ENCODE measurements at places on chromosomes 11 and 22.

DNA sequence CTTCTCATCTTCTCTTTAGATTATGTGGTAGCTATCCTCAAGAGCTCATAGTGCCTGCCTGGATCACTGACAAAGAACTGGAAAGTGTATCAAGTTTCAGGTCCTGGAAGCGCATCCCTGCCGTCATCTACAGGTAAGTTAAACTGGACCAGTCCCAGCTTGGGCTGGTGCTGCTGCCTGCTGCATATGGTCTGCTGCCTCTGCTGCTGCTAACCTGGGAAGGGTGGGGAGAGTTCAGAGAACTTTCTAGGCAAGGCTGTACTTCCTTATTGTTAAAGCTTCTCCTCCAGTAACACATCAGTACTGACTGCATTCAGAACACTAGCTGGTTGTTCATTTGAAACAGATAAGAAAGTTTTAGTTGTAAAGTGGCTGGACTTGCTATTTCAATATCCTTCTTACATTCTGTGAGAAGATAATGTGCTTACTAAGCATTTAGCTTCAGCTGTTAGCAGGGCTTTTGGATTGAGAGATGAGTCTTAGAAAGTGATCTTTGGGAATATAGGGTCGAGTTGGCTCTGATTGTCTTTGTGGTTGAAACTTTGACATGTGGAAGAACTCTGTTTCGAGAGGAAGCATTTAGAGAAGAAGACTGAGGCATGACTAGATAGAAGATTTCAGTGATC, 77.3 kb upstream of the HORMAD2 start:
- no peak for DNase-seq

GRCh38 chr22:43555561-43556515, 144.0 kb downstream of the MPPED1 start:
- no peak for DNase-seq

- no peak for DNase-seq
These were observed 61.9 kb downstream of the CTSC start for GRCh38 chr11:88275636-88276035.

DNA sequence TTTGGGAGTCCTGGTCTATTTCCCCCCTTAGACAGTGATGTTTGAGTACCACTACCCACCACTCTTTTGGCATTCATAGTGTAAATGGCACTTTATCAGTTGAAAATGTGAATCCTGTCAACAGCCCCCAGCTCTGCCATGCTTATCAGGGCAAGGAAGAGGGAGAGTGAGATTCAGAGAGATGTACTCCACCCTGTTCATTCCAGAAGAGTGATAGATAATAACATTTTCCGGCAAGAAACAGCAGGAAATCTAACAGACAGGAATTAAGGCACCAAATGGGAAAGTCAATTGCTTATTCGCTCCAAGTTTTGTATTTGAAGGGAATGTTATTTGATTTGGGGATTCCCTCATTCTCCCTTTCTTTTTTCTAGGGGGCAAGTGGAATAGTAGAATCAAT, 681.9 kb downstream of the NTM start:
- DNase-seq: no peak

DNA sequence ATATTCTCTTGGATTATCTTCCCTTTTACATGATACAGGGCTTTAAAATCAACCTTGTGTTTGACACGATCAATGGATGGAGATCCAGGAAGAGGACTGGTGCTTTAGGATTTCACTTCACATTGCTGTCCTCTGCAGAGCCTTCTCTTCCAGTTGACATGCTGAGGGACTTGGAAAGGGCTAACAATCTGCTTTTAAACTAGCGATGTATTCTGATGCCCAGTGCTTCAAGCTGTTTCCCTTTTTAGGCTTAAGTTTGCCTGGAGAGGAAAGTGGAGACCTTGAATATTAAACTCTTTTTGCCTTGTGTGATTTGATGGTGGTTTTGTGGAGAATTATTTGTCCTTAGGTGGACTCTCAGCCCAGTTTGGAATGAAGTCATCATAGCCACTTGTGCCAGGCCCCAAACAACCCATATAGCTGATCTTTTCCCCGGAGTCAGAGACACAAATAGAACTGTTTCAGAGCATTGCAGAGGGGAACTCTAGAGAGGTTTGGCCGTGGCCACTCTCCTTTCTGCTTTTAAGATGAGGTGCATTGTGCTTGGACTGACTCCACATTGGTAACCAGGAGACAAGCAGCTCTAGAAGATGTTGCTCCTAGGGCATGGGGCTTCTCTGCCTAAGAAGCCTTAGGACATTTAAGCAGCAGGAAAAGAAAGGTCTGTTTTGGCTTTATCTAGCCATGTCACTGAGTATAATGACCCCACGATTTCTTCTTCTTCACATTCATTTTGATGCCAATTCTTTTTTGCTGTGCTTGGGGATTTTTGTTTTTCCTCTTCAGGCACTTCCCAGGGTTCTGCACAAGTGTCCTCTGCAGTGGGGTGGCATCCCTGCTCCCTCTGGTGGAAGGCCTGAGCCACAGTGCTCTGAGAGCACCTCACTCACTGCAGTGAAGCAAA, 152.8 kb downstream of the NCAM1 start:
- DNase-seq: no peak

GRCh38 chr22:23325183-23325582, 144.9 kb downstream of the BCR start:
- DNase-seq: peak; percentile 8

GRCh38 chr11:2297623-2298030, 4.1 kb downstream of the C11orf21 start:
- no peak for DNase-seq

GRCh38 chr11:81071606-81072005, 1630.8 kb upstream of the TENM4 start:
- no peak for DNase-seq

DNA sequence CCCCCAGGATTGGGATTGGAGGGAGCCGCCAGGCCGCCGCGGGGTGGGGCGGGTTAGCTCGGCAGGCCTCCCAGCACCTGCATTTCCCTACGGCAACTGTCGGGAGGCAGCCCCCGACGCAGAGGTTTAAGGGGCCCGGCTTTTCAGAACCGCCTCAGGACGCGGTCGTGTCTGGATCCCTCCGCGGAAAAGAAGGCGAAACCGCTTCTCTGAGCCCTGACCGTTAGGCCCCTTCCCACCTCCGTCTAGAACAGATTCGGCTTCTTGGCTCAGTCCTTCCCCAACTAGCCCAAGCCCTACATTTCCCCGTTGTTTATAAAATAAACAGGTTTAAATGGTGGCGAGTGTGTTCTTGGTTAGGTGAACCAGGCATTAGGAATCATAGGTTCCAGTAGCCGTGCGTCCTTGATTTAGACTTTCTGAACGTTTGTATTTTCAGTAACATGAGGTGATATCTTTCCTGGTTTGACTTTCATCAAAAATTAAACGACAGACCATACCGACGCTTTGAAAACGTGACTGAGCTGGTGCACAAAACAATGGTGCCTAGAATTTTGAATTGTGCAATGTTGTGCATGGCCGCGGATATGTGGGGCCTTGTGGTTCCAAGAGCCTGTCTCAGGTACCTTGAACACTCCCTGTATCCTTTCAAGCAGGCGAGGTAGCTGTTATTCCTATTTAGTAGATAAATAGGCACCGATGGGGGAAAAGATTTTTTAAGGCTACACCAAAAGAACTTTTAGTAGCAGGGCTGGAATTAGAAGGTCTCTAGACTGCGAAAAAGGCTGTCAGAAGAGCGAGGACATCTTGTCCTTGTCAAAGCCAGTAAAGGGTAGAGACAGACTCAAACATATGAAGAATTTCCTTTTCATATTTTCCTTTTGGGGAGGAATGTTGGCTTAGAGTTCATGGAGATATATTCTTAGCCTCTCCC, 1.2 kb upstream of the HSPA8 start:
- DNase-seq: no peak

DNA sequence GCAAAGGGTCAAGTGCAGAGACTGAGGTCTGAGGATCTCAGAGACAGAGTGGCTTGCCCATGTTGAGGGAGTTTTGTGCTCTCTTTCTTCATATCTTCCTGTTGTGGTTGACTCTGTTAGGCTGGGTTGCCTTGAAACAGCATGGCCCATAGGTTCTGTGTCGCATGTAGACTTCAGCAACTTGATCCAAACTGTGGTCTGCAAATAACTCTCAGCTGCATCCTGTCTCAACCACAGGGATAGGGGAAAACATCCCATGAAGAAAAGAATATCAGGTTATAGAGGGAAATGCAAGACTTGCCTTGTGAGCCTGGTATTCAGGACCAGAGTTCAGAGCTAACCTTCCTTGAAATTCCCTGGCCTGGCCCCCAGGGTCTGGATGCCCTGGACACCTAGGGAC, 69.4 kb downstream of the FLI1 start:
- DNase-seq: no peak

DNA sequence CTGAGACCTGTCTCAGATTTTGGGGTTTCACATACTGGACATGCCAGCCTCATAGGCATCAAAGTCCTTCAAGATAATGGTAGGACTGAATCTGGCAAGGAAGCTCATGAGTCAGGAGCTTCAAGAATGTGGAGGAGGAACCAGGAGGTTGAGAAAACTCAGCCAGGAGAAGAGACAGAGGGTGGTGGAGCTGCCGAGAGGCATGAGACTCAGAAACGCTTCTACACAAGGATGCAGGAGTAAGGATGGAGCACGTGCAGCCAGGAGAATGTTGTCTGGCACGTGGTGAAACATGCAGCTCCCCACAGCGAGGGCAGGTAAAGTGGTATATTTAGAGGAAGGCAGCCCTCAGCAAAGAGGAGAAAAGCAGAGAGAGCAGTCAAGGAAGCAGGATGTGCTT, 148.7 kb upstream of the ISX start:
- DNase-seq: no peak

- DNase-seq: no peak
These were observed 251.8 kb downstream of the TENM4 start for GRCh38 chr11:79189055-79189454.

DNA sequence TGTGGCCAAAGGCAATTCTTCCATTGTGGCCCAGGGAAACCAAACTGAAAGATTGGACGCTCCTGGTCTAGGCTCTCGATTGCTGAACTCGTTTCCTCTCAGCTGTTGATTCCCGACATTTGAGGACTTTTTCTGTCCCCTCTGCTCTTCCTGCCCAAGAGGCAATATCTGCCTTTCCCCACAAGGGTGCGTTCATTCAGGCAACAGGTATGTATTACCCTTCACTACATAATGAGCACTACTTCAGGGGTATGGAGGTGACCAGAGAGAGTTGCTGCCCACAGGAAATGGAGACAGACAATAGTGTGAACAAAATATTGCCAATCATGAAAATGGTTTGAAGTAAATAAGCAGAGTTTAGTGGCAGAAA, 8.2 kb downstream of the PTH start:
- peak; percentile 25 for DNase-seq

DNA sequence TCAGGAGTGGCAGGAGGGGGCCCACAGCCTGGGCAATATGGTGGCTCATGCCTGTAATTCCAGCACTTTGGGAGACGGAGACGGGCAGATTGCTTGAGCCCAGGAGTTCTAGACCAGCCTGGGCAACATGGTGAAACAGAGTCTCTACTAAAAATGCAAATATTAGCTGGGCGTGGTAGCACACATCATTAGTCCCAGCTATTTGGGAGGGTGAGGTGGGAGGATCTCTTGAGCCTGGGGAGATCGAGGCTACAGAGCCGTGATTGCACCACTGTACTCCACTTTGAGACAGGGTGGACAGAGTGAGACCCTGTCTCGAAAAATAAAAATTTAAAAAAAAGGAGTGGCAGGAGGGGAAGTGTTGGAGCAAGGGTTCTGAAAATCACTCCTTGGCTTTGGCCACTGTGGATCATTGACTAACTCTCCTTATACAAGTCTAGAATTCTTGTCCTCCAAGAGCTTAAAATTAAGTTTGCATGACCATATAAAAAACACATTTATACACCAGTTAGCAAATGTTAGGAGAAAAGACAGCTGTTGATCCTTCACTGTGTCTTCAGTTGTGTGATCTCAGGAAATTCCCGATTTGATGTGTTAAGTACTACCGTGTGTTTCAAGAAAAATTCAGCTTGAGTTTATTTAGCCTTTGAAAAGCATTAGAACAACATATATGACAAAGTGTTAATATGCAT, 2.3 kb upstream of the WEE1 start:
- no peak for DNase-seq

- no peak for DNase-seq
These were observed 169.9 kb downstream of the CTTN start for GRCh38 chr11:70568035-70568813.

GRCh38 chr11:71454470-71455113, 1.6 kb downstream of the NADSYN1 start:
- no peak for DNase-seq

DNA sequence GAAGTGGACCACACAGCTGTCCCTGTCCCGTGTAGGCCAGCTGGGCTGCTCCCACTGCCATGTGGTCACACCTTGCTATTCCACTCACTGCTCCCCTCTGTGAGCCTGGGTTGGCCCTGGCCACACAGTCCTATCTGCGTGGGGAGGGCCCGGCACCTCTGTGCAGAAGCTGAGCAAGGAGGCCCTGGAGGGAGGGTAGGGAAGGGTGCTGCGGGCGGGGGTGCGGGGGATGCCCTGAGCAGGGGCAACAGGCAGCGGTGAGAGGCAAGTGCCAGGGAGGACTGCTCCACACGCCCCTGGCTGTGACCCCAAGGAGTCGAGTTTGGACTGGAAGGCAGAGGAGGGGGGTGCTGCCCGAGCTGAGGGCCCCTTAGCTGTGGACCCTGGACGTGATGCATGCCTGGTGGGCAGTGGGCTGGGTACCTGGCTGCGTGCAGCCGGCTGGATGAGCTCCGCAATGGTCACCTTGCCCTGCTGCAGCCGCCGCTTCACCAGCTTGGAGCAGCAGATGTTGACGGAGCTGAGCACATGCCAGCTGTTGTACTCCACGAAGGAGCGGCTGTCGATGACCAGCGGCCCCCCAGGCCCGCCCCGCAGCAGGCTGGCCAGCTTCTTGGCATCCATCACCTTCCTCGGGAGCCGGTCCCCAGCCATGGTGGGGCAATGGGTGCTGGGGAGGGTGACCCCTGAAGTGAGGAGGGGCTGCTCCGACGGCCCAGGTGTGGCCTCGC, 6.7 kb downstream of the DUSP8 start:
- no peak for DNase-seq

GRCh38 chr11:101745756-101746155, 161.9 kb upstream of the TRPC6 start:
- no peak for DNase-seq

- DNase-seq: no peak
These were observed 57.7 kb upstream of the CARD18 start for GRCh38 chr11:105197071-105197815.

DNA sequence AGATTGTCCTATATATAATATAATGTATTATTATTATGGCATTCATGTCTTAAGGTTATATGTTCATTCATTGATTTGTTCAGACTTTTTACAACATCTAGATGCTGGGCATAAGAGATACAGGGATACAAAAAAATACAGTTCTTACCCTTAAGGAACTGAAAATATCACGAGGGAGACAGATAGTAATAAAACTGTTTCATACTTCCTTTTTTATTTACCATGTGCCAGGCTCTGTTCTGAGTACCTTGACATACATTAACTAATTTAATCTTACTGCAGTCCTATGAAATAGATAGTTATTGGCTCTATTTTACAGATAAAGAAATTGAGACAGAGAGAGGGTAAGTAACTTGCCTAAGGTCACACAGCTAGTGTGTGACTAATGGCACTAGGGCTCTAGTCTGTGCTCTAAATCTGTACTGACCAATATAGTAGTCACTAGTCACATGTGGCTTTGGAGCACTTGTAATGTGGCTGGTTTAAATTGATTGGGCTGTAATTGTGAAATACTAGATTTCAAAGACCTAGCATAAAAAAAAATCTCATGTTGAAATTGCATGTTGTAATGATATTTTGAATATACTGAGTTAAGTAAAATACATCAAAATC, 21.3 kb downstream of the TRIM44 start:
- DNase-seq: no peak
